Fibroblast of skin of right quadriceps (primary cell): ENCODE measurements at places on chromosomes 2 and 18.

DNA sequence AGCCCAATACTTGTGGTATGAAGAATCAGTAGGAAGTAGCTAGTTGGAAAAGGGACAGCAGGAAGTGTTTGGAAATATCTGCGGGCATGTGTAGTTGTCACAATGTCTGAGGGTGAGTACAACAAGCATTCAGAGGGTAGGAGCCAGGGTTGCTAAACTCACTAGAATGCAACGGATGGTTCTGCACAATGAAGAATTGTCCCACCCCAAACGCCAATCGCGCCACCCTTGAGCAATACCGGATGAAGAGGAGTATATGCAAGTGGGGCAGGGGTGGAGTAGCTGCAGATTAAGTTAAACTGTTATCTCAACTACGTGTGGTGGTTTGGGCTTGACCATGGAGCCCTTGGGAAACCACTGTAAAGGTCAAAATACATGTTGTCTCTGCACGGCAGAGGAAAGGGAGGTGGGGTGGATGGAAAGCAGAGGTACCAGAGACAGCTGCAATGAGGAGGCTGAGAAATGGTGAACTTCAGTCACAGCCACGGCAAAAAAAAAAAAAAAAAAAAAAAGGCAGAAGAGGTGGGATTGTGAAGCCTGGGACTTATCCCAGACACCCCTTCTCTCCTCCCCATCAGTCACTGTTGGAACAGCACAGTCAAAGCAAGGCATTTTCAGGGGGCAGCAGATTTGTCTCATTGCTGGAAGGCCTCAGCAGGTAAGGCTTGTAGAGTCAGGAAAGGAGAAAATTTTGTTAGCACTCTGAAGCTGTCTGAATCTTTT lies 5.2 kb downstream of the CCL20 start:
- no peak for DNase-seq

DNA sequence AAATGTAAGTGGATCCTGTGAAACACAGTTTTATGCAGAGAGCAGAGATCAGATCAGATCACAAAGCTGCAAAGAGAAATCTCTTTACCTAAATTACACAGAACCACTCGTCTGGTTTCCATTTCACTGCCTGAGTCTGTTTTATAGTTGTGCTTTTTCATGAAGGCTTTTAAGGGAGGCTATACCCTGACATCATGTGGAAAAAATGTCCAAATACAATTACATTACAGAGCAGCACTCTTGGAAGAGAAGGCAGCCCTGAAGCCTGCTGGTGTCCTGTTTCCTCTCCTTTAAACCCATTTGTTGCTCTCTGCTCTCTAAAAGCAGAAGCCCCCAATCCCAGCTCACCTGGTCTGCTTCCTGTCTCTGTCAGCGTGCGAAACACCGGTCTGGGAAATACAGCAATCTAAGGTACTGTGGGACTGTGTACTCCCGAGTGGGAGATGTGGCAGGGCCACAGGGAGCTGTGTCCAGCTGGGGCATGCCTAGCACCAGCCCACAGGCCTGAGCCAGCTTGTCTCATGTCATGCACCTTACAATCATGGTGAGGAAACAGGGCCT lies 24.8 kb upstream of the ZFP36L2 start:
- peak; percentile 84 for DNase-seq

GRCh38 chr2:15772086-15772595 lies 168.2 kb upstream of the MYCN start:
- DNase-seq = no peak

GRCh38 chr2:59909147-59909546 lies 644.3 kb downstream of the BCL11A start:
- DNase-seq = no peak

DNA sequence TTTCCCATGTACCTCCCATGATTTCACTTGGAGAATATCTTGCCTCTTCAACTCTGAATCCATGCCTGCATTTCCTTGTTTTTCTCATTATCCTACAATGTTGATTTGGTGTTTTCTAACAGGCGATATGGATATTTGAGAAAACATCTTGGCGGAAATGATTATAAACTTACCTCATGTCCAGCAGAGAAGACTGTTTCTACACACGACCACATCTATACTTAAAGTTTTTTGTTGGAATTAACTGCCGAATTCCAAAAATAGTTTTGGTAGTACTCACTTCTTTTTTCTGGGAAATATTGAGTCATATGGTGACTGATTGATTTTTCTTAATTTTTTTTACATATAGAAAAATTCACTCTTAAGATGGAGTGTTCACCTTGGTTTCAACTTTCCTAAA lies 41.4 kb upstream of the TMEFF2 start:
- peak; percentile 71 for DNase-seq

DNA sequence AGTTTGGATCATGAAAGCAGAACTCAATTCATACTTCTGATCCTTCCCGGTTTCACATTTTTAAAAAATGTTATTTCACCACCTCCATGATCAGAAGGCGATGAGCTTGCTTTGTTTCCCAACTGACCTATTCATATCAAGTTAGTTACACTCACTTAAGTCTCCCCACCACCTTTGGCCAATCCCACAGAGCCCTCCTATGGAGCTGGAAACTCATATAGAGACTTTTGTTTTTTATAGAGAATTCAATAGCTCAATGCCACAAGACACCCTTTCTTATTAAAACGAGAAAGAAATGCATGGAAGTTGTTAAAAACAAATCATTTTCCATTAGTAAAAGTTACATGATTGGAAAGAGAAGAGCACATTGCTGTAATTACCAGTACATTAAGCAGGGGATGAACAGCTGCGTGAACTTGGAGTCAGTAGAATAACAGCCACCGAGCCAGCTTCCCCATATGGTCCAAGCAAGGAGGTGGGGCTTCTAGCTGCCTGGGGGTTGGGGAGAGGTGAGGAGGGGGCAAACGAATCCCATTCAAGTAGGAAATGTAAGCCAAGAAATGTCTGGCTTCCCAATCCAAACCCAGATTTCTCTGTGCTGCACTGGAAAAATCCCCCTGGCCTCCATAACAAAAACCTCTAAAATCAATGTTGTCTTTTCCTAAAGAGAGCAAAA lies 614.5 kb downstream of the IRS1 start:
- no peak for DNase-seq

DNA sequence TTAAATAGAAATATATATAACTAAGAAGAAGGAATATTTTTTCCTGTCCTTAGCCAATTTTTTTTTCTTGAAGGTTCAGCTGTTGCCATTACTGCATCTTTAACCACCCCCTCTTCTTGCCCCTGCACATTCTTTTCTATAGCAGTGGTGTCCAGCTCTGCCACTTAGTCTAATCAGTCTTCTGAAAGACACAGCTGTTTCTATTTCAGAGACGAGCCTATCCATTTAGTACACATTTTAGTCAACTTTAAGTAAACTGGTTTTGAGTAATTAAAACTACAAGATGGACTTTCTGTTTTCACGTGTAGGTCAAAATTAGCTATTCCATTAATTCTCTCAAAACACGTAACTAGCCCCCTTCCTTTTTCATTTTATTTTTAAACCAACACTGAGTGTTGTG lies 21.0 kb downstream of the SPOPL start:
- DNase-seq = no peak

GRCh38 chr2:130808482-130809268 lies 28.0 kb upstream of the ARHGEF4 start:
- DNase-seq = no peak

DNA sequence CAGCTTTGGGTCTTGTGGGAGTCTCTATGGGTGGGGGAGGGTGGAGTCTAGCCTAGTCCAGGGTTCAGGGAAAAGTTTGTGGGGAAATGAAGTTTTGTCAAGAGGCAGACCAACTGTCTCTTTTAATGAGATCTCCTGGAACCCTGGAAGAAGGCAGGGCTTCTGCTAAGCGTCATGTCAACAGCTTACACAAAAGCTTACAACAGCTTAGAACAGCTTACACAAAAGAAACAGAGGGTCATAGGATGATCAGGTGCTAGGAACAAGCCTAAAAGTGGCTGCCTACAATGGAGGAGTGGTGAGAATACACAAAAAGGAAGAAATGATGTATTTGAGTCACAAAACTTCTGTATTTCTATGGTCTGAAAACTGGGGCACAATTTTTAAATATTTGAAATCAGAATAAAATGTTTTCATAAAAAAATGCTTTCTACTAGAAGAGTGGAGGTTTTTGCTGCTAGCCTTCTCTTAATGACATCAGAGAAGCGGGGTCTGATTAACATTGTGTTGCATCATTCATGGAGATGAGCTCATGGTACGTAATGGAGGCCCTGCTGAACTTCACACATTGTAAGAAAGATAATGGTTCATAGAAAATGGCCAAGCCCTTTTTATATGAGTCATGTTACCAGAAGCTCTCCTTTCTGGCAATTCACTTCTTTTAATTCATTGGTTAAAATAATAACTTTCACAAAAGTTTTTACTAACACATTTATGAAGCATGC lies 351.0 kb downstream of the PIK3C3 start:
- DNase-seq = peak; percentile 31

DNA sequence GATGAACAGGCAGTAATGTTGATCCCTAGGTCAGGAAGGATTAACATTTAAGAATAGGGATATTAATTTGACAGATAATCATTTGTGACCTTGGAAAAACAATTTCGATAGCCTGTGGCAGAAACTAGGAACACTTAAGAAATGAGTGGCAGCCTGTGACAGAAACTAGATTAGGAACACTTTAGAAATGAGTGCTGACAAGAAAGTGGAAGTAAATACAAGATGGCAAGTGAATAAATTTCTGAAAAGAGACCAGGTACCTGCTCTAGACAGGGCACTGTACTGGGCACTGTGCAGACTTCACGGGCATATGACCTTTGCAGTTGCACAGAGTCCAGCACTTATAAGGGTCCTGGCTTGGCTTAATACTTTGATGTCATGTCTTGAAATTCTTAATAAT lies 5.5 kb upstream of the HNRNPA3 start:
- DNase-seq = no peak

DNA sequence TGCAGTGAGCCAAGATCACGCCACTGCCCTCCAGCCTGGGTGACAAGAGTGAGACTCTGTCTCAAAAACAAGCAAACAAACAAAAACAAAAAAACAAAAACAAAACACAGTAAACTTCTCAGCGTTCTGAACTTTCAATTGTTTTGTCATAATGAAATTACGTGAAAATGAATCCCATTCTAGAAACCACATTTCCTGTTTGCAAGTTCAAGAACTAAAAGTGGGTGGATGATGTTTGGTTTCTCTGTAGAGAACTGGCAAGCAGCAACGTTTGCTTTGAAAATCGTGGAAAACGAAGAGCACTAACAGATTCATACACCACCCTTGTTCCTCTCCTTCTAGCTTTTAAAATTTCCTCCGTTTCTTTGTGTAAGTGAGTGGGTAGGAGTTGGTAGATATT lies 226.1 kb upstream of the LYPD1 start:
- no peak for DNase-seq

DNA sequence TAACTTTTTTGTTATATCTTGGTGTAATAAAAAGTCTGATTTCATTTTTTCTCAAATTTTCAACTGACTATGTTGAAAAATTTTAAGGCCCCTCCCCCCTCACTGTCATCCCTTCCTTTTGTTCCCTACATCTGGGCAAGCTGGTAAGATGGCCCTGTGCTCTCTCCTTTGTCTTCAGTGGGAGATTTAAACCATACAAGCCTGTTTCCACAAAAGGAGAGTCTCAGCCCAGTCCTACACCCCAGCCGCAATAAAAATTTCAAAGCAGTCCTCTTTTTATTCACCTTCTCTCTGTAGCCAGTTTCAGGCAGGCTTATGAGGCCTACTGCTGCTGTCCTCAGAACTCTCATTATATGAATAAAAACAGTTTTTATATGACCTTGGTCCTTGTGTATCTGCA lies 630.5 kb downstream of the CBLN2 start:
- no peak for DNase-seq

DNA sequence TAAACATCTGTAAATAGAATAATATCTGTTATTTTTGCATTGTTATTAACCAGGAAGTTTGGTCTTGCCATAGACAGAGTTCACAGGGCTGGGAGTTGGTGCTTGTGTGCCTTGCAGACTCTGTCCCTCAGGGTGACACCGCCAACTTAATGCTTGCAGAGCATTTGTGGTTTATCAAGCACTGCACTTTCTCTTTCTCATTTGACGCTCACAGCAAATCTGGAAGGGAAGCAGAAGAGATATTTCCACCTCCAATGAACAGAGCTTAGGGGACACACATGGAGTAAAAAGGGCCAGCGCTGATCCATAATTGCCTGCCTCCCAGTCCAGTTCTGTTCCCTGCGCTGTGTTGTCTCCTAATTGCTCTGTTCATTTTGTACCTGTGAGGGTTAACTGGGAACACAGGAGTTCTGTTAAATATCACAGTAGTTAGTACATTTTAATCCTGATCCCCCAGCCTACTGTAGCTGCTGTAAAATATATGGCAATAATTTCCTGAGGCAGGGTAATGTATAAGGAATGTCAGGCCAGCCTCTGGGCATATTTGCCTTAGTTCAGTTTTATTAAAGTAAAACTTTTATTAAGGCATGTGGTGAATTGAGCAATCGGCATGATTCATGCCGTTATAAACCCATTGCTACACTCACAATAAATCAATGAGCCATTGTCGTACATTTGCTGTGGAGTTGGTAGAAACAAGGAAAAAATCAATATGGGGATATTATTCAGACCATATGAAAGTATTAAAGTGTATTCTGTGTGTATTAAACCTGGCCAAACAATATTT lies 182.5 kb upstream of the OSR1 start:
- DNase-seq = peak; percentile 95

DNA sequence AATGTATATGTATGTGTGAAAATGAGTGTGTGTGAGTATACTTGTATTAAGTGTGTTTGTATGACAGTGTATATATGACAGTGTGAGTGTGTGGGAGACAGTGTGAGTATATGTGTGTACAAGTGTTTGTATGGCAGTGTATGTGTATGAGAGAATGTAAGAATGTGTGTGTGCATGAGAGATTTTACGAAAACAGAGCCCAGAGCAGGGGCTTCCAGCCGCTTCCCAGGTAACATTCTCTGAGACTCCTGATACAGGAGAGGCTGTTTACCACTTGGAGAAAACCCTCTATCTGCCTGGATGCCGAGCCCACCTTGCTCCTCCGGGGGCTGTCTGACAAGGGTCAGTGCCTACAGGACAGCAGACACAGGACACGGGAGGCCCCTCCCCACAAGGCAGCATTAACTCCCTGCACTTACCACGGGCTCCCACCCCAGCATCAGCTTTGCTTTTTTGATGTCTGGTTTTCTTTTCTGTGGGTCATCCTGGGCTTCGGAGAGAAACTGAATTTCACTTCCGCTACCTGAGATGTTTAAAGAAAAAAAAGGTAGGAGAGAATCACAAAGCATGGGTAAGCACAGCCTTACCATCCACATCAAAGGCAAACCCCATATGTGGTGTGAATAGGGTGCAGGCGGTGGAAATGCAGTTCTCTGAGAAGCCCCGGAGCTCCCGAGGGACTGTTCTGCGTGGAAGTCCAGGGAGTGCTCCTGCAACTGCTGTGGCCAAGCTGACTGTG lies 97.6 kb downstream of the UXS1 start:
- no peak for DNase-seq

GRCh38 chr18:70197026-70197425 lies 8.5 kb downstream of the RTTN start:
- DNase-seq = peak; percentile 5

DNA sequence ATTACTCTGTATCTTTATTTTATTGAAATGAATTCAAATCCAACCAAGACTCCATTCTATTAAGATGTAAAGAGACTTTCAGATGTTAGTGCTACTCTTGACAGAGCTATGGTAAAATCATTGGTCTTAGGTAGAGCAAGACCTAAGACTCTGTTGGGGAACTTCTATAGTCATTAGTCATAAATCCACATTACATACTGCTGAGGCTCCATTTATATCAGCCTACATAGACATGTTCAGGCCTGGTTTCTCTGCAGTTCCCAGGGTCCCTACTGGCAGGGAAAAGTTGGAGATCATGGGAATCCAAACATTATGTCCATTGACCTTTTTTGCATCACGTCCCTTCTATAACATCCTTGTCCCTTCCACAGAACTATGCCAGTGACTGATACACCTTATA lies 580.4 kb upstream of the ZEB2 start:
- DNase-seq = no peak

- no peak for DNase-seq
Observed at GRCh38 chr18:3262234-3263131, 550 bp downstream of the MYL12B start.
